Stimulated activated naive B cell treated with anti-CD40 and anti-IgM and Interleukin-4, amounts not matched to agents 10 μg/mL and 1 μg/mL and 100 μg/mL, for 72 hours (primary cell): ENCODE measurements at places on chromosomes 5 and 9.
A peak's percentile ranks its signal among the peaks of the same experiment; 100 is the strongest.

- DNase-seq: no peak
These were observed 45.1 kb downstream of the GLRX start for GRCh38 chr5:95777441-95777840.

DNA sequence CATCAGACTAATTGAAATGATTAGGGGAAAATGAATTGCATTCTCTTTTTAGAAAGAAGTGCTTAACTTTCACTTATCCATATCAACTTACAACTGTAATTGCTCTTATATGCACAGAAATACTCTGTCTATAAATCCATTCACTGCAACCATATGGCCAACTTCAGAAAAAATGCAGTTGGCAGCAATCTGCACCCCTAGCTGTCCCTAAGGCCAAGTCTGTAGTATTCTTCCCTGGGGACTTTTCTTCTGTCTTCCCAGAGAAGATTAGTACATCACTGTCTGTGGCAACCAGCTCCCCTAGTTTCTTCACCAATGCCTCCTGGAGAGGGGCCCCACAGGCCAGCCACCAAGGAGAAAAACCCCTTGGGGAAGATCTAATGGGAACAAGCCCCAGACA is 45.4 kb downstream of the ABCA1 start:
- no peak for DNase-seq

- no peak for DNase-seq
These were observed 4.1 kb downstream of the RAPGEF6 start for GRCh38 chr5:131630963-131631350.

DNA sequence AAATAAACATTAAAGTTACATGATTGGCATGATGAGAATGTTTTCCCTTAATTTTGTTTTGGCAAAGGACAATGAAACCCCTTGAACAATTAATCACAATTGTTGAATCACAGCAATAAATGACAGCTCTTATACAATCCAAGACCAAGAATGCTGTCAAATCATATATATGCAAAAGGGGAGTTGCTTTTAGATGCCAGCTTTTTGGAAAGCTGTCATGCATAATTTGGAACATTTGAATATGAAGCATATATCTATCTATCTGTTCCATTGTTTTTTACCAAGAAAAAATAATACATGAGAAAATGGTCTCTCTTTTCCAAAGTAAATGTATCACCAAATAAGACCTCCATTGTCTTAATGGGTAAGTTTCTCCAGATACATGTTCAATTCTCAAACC is 44.5 kb downstream of the SPOCK1 start:
- no peak for DNase-seq

- DNase-seq: no peak
These were observed 342.8 kb upstream of the CCNG1 start for GRCh38 chr5:163094492-163095180.

- DNase-seq: no peak
These were observed at the start of gene S1PR3 for GRCh38 chr9:88991066-88992034. TSS of gene S1PR3 (plus strand) at chr9:88991468. CDS start at chr9:89001201, 9,733 bp downstream.

DNA sequence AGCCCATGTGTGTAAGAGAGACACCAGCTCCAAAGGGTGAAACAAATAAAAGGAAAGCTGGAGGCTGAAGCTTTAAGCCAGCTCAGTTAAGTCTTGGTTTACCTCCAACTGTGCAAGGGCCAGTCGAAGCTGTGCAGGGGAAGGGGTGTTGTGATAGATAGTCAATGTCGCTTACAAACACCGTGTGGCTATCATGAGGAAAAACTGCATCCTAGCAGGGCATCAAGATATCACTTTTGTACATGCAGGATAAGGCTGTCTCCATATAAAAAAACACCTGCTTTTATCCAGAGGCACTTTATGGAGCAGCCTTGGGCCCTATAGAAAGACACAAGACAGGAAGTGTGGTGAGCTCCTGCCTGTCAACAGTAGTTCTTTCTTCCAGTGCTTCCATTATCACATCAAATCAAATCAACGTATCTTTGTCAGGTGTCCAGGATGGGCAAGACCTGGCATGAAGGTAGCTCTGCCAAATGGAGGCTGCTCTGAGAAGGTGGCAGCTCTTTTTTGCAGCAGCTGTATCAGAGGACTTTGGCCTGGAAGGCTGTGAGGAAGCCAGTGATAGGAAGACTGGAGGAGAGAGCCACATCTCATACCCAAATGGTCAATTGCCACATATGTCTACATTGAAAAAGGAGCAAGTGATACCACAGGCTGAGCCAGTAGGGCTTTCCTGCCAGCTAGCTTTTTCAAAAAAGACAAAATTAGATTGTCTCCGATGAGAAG is 29.3 kb upstream of the SELENOP start:
- DNase-seq: no peak

- no peak for DNase-seq
These were observed 560.8 kb downstream of the BNC2 start for GRCh38 chr9:16309469-16310271.

- no peak for DNase-seq
These were observed 62.3 kb downstream of the ST8SIA4 start for GRCh38 chr5:100840789-100841188.

DNA sequence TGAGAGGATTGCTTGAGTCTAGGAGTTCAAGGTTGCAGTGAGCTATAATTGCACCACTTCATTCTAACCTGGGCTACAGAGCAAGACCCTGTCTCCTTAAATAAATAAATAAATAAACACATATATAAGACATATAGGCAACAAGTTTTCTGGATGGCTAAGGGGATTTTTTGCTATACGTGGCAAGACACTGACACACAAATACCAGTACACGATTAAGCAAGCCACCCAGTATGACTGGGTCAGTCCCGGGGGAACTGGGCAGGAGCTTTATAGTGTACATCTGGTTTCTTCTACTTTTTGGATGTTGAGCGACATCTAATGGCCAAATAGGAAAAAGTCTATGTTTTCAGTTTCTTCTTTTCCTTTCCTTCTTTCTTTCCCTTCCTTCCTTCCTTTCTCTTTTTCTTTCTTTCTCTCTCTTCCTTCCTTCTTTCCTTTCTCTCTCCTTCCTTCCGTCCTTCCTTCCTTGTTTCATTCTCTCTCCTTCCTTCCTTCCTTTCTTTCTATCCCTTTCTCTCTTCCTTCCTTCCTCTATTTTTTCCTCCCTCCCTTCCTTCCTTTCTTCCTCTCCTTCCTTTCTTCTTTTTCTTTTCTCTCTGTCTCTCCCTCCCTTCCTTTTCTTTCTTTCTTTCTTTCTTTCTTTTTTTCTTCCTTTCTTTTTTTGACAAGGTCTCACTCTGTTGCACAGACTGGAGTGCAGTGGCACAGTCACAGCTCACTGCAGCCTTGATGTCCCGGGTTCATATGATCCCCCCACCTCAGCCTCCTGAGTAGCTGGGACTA is 47.0 kb upstream of the PLIN2 start:
- peak; percentile 77 for DNase-seq

- no peak for DNase-seq
These were observed 103.1 kb downstream of the KCNIP1 start for GRCh38 chr5:170606941-170607340.

DNA sequence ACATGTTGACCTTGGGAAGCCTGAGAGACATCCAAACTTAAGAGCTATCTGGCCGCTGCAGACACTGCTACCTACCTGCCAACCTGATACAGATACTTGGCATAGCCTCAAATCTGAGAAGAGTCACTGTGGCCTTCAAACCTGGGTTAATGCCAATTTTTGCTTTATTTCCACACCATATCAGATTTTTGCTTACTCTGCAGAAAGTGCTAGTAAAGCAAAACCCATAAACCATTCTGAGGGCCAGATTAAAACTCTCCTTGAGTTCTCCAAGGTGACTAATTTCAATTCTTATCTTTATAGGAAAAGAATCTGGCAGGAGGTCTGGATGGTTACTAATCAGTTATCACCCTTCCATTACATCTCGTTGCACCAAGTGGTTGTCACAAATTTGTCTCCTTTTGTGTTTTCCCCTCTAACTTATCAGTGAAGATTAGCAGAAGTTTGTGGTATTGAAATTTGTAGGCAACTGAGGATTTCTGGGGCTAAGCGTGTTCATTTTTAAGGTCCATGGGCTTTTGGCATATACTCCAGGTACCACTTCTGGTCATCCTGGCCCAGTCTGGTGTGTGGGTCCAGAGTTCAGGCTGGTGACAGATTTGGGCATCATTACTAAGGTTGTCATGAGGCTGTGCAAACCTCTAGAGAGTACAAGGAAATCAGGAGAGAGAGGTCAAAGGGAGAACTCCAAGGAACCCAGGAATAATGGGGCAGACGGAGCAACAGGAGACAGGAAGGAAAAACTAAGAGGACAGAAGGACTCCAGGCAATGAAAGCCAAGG is 177.9 kb downstream of the TSSK1B start:
- DNase-seq: no peak
